ENCODE measurements at places on chromosomes 11 and 22. TPM values are rescaled to one million over a fixed set of nuclear protein-coding genes. Genes with fewer than 3 reads are reported as not detected.

Gene CCDC81
- total RNA-seq: 0.71 TPM

Gene LYVE1
- 41.1 TPM for total RNA-seq

Gene SEZ6L
- 0.16 TPM for total RNA-seq

Gene FOXRED2
- total RNA-seq: 9.8 TPM

Gene ZNF408
- 7.3 TPM for total RNA-seq

Gene IFITM1
- 83.5 TPM for total RNA-seq

Gene CALCA
- total RNA-seq: not detected

Gene NXPE1
- not detected for total RNA-seq

Gene OR2AT4
- total RNA-seq: not detected

Gene SLC22A12
- total RNA-seq: not detected

Gene SEPTIN3
- not detected for total RNA-seq

Gene CCND1
- total RNA-seq: 160 TPM

DNA sequence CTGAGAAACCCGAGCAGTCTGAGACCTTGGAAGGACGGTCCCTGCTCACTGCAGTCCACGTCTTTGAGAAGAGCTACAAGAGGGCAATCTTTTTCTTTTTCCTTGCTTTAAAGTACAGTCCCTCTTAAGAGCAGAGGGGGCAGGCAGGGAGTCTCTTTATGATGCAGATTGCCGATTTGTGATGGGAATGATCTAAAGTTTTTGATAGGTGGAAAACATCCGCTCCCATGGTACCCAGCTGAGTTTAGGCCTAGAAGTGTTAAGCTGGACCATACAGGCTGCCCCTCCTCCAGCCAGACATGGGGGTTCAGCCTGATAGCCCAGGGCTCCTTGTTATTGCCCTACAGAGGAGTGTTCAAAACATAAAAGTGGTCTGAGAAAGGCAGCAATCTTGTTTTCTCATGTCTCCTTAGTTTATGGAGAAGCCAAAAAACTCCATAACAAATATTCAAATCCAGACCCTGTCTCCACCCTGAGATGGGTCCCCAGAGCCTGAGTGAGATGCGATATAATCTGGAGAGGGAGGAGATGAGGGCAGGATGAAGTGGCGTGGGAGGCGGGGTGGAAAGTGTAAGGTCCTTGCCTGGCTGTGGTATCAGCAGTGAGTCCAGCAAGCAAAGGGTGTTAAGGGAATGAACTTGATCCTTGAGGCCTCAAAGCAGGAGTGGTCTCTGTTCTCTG is 135.1 kb downstream of the FDX1 start:
- no peak for DNase-seq

GRCh38 chr11:34284811-34285481 is 72.9 kb downstream of the ABTB2 start:
- no peak for DNase-seq

DNA sequence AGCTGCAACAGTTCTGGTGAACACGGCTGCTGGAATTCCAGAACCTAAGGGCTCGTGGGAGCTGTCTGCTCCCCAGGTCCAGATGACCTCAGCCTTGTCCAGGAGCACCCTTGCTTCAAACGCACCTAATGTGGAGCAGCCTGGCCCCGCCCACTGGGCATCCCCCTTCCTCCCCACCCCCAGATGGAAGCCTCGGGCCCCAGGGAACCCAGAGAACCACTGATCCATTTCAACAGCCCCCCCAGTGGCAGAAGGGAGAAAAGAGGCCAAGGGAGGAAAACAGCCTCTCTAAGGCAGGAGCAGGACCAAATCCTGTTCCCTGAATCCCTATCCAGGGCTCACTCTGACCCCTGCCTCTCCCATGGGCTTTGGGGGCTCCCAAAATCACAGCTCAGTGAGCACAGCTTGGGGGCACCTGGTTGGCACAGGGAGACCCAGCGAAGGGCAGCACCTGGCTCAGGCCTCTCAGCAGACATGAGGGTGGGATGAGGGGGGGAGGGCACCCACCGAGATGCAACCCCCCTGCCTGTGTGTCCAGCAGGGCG is 1.2 kb downstream of the CYTH4 start:
- DNase-seq: no peak

DNA sequence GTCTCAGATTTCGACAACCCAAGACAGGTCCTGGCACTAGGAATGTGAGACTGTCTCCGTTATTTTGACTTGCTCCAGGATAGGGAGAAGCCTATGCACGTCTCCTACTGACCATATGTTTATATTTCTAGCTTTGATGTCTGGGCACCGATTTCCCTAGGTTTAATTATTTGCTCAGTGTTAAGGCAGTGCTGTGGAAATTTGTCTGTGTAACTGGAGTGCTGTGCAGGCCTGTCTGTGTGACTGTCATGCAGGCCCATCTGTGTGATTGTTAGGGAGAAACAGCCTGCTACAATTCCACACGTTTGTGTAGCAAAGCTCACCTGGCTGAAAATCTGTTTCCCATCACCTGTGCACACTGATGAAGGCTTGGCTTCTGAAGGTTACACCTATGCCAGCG is 29.6 kb upstream of the HSPA8 start:
- DNase-seq: no peak

- no peak for DNase-seq
Measured at GRCh38 chr11:113675003-113675561, 31.0 kb downstream of the TMPRSS5 start.

- no peak for DNase-seq
Measured at GRCh38 chr11:64089493-64089892, 53.8 kb downstream of the FLRT1 start.

DNA sequence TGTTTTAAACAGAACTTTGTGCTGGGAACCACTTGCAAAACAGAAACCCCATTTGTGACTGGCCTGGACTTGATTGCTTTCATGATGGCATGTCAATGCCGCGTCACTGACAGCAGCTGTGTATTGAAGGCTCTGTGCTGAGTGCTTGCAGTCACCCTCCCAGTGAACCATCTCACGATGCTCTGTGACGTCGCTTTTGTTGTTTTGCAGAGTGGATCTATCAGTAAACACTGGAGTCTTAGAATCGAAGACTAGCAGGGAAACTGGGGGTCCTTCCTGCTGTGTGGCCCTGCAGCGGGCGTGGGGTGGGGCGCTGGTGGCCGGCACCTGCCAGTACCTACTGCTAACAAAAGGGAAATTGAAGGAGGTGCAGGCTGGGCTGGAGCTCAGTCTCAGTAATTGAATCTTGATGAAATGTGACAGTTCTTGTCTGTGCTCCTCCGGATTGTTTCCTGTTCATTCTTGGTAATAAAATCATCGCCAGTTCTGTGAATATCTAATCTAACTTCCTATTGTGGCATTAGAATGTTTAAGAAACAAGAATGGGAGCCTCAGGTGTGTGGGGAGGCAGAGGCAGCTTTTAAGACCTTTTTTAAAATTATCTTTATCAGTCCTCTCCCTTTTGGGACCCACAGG is 50.5 kb upstream of the PARVG start:
- DNase-seq: no peak

- no peak for DNase-seq
Measured at GRCh38 chr11:132876239-132876638, 656.1 kb downstream of the OPCML start.

GRCh38 chr22:45919504-45920286 is 57.3 kb downstream of the WNT7B start:
- no peak for DNase-seq

DNA sequence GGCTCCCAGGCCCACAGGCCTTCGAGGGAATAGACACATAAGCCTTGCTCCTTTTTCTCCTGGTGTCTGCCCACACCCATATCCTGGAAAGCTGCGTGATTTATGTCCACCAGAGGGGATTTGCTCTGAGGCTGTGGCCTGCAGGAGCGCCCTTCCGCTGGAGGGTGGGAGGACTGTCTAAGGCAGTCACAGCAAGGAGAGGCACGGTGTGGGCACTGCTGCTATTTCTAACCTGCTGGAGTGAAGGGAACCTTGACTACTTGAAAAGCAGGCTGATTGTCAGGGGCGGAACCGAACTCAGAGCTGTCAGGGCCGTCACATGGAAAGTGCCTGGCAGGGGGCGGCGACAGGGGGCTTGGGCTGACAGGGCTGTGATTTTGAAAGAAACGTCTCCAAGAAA is 3.7 kb downstream of the UPB1 start:
- DNase-seq: no peak

DNA sequence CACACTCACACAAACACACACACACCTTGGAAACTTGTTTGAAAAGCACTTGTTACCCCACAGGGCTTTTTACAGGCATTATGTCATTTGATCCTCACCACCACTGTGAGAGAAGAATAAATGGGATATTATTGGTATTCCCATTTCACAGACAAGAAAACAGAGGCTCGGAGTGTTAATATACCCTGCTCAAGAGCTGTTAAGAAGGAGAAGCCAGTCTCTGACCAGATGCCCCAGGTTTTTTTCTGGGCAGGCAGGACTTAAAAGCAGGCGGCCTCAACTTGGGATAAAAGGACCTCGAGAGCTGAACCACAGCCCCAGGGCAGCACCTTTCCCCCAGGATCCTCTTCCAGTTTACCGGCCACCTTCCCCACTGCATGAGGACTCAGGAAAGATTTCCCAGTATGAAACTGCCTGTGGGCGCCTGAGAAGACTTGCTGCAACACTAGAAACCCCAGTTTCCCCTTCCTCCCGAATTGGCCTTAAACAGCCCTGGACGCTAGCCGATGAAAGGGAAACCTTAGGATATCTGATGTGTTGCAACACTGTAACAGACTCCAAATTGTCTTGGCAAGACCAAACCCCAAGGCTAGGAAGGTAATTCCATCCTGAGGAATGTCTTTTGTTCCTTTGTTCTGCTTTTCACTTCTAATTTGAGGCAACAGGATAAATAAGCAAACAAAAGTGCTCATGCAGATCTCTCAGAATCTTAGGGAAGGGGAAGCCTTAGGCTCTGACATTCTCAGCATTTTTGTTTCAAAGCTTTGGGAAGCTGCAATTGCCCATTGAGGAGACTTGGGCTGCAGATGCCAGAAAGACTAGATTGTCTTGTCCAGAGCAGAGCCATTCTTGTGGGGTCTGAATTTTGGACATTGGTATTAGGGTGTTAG is 173.5 kb downstream of the TRIM29 start:
- DNase-seq: no peak

DNA sequence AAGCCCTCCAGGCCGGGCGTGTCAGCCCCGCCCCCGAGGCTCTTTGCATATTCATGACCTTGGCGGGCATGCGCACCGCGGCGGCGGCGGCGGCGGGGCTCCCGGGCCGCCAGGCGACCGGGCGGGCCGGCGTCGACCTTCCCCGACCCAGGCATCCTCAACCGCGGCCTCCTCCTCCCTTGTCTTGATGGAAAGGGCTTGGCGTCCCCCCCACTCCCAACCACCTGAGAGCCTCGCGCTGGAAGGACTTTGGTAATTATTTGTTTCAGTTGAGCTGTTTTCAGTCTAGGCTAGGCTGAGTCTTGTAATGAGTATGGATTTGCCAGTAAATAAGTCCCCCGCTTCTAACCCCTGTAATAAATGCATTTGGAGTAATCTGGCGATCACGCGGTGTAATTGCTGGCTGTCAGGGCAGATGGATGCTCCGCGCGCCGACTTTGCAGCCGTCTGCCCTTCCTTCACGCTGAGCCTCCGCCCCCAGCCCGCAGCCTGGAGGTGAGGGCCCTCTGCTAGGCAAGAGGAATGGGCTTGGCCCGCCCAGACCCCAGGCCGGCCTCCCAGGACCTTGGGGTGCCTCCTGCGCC is 25.2 kb downstream of the FLRT1 start:
- peak; percentile 42 for DNase-seq

DNA sequence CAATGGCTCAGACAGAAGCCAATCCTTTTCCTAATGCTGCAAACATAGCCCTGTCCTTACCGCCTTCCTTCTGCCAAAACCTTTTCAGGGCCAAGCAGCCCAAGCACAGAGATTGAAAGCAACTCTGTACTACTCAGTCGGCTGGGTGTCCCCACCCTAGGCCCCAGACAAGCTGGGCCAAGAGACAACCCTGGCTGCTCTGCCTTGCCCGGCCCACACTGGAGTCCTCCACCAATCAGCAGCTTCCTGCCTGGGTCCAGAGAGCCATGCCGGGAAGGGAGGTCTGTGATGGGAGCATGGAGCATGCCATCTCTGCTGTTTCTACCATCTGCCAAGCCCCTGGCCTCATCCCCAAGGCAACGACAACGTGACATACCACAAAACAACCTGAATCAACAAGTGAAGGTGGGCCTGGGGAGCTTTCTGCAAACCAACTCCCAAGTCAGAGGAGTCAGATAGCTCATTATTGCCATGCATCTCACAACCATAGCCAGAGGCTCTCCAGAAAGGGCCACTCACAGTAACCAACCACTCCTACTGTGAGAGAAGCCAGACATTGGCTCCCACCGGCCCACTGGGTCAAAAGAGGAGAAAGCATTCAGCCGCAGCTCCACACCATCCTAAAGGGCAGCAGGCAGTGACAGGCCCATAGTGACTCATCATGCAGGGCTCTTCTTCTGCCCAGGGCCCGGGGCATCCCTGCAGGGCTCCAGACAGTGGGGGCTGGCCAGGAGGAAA is 18.2 kb downstream of the PATZ1 start:
- no peak for DNase-seq
